ENCODE measurements at places on chromosomes 6 and 20.

- peak; percentile 67 for DNase-seq
These were observed 324.7 kb downstream of the CD83 start for GRCh38 chr6:14442242-14442641.

- DNase-seq = no peak
These were observed 1.3 kb upstream of the SNAI1 start for GRCh38 chr20:49981218-49982071.

DNA sequence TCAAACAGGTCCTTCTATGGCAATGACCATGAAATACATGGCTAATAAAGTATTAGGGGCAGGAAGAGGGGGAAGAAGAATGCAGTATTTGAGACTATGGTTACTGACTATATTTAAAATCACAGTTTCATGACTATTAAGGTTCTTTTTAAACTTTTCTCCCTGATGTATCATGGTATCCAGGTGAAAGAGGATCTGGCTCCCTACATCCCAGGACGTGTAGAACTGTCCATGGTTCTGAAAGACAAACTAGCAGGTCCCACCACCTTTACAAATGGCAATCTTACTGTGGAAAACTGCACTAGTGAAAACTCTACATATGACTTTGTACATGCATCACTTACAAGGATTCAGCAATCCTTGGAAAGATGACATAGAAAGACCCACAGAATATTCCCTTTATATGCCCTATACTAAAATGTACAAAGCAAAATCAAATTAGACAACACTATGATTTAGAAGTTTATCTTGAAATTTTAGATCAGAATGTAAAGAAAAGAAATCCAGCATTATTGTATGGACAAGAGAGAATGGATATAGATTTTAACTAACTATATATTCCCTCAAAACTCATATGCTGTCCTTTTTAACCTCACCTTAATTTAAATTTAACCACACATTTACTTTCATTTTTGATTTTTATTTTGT, 33.5 kb downstream of the RPP21 start:
- no peak for DNase-seq

DNA sequence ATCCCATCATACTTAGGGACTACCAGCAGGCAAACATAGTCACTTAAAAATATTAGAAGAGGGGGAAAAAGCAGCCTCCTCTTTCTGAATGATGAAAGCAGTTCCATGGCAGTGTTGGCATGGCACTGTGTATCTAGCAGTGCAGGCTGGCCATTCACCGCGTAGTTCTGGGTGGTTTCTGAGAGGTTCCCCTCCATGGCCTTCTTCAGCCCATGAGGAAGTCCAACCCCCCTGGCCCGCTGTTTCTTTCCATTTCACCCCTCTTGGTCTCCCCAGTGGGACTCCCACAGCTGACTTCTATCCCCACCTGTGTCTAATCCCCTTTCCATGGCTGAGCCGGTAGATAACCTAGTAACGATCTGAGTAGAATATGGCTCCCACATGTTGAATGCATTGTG, 17.0 kb downstream of the PPARD start:
- no peak for DNase-seq

GRCh38 chr6:20687494-20687893, 153.2 kb downstream of the CDKAL1 start:
- DNase-seq = no peak

Data from KBM-7 (cell line).